CD4-positive, alpha-beta T cell treated with Interleukin-17A for 1 hour (primary cell): ENCODE measurements at places on chromosomes 12 and 14.

DNA sequence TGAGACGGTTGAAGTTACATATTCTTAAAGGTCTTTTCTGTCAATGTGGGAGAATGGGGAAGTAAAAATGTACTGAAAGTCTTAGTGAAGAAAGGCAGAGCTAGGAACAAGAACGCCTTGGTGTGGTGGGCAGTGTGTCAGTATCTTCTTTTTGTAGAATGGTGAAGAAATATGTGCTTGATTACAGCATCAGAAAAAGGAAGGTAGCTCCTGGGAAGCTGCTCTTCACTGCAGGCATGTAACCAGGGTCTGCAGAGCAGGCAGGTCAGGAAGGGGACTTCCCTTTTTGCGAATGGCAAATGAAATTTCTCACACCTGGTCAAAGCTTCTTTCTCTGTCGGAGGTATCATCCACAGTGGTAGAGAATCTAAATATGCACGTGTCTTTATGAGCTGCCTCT is 226.2 kb downstream of the ADAMTS20 start:
- DNase-seq, result no peak

GRCh38 chr14:101826351-101826750 is 64.8 kb downstream of the PPP2R5C start:
- peak; percentile 19 for DNase-seq

- DNase-seq, result no peak
Observed at GRCh38 chr12:58368001-58368400, 426.6 kb downstream of the ATP23 start.

GRCh38 chr14:91330856-91331255 is 86.4 kb upstream of the GPR68 start:
- DNase-seq, result peak; percentile 40

- peak; percentile 30 for DNase-seq
Observed at GRCh38 chr14:98137131-98138025, 1134.6 kb downstream of the BCL11B start.

- no peak for DNase-seq
Observed at GRCh38 chr12:122318607-122319605, 52.6 kb upstream of the VPS33A start.

- no peak for DNase-seq
Observed at GRCh38 chr12:25728056-25728595, 175.0 kb upstream of the LMNTD1 start.

- DNase-seq, result no peak
Observed at GRCh38 chr14:33596211-33597080, 354.4 kb downstream of the EGLN3 start.

- DNase-seq, result no peak
Observed at GRCh38 chr12:131986910-131987309, 37.2 kb downstream of the EP400 start.

GRCh38 chr14:55847766-55848165 is 267.8 kb downstream of the KTN1 start:
- no peak for DNase-seq

GRCh38 chr14:92880351-92880750 is 42.6 kb upstream of the CHGA start:
- DNase-seq, result no peak

DNA sequence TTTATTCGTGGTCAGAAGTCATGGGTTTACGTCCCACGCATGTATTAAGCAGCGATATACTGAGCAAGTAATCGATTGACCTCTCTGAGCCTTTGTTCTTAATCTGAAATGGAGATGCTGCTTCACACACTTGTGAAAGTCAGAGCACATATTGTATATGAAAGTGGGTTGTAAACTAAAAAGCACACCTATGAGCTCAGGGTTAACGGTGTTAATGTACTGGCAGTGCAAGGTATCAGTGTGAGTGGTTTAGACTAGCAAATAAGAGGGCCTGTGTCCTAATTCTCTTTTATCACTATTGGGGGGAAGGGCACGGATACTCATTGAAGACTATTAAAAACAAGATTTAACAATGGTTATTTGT is 676 bp downstream of the MRPL42 start:
- DNase-seq, result no peak

DNA sequence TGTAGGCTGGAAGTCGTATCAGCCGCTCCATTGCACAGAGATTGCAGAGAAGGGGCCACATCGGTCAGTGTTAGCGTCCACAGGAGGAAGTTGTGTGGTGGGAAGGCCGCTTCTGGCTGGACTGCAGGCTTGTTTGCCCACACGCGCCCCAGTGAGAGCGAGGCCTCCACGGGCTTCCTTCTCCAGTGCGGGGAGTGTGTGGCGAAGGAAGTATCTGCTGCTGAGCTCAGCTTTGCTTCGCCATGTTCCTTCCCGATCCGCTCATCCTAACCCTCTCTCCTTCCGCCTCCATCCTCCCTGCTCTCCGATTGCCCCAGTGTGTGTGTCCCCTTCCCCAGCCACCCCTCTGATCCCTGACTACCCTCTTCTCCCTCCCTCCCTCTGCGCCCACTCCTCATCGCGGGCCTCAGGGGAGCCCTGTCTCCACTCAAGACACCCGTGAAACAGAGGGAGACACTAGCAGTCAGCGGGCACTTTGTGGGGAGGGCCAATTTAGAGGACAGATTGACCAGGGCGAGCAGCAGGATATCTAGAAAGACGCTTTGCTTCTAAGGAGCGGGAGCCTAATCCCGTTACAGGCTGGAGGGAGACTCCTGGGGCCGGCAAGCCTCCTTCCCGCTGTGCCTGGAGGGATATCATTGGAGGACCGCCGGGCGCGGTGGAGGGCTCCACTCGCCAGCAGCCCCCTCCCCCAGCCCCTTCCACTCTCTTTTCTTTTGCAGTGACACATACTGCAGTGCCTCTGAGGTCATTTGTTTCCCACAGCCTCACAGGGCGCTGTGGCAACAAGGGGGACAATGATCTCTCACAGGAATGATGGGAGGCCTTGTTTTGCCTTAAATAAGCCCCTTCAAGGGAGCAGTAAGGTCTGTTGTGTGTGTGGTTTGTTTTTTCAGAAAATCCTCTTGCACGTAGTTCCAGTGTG is 428.8 kb downstream of the ZFP36L1 start:
- no peak for DNase-seq

- no peak for DNase-seq
Observed at GRCh38 chr14:23351681-23352505, 794 bp downstream of the SLC22A17 start.

DNA sequence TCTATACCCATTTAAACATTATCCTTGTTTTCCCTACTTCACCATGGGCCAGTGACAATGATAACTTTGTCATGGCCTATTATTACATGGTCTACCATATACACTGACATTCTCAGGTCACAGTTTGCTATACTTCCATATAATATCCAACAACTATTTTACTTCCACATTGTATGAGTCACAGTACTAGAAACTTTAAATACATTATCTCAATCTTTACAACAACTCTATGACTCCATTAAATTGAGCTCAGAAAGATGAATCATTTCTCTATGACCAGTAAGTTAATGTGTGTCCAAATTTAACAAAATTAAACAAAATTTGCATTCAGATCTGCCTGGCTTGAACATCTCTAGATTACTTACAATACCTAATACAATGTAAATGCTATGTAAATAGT is 93.9 kb downstream of the PLEKHG7 start:
- no peak for DNase-seq

GRCh38 chr12:120992989-120993388 is 14.6 kb downstream of the HNF1A start:
- no peak for DNase-seq

DNA sequence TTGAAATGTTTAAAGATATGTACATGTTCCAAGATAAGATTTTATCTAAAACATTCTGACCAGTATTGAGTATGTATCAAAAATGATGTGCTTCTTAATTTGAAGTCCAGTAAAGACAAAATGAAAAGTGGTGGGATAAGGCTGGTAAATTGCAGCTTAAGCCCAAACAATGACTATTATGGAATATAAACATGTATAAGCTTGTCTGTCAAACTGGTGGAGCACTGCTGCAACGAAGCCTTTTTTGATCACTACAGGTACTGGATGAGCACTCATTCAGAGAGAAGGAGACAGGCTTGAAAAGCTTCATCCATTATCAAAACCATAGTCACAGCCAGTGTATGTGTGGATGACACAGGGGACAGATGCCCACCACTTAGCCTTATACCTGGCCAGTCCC is 138.4 kb downstream of the ATP23 start:
- no peak for DNase-seq

DNA sequence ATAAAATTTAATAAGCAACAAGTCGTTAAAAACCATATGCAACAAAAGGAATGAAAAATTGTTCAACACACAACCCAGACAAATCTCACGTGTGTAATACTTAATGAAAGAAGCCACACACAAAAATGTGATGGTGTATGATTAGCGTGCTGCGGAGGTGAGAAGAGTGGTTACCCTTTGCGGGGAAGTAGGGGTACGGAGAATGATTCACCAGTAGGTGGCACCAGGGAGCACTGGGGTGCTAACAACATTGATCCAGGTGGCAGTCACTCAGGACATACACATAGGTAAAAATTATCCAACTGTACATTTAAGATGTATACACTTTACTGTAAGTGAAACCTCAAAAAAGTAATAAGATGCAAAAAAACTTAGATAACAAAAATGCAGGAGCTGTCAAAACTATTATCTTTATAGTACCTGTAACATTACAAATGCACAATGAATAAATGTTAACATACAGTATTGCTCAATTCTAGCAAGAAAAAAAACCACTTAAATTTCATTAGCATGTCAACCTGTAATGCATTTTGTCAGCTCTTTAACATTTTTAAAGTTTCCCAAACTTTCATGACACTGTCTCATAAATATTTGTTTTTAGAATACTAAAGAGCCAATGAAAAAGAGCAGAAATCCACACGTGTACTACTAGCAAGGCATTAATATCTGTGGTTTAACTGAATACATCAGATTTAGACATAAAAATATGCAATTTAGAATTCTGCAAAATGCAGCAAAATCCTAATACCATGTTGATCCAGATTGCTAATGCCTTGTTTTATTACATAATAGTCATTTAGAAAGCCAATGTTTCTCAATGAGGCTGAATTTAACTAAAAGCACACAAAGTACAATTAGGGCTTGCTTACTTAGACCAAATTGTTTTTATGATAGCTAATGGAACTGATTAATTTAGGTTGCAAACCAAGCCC is 46.7 kb downstream of the TMCC3 start:
- DNase-seq, result peak; percentile 67

DNA sequence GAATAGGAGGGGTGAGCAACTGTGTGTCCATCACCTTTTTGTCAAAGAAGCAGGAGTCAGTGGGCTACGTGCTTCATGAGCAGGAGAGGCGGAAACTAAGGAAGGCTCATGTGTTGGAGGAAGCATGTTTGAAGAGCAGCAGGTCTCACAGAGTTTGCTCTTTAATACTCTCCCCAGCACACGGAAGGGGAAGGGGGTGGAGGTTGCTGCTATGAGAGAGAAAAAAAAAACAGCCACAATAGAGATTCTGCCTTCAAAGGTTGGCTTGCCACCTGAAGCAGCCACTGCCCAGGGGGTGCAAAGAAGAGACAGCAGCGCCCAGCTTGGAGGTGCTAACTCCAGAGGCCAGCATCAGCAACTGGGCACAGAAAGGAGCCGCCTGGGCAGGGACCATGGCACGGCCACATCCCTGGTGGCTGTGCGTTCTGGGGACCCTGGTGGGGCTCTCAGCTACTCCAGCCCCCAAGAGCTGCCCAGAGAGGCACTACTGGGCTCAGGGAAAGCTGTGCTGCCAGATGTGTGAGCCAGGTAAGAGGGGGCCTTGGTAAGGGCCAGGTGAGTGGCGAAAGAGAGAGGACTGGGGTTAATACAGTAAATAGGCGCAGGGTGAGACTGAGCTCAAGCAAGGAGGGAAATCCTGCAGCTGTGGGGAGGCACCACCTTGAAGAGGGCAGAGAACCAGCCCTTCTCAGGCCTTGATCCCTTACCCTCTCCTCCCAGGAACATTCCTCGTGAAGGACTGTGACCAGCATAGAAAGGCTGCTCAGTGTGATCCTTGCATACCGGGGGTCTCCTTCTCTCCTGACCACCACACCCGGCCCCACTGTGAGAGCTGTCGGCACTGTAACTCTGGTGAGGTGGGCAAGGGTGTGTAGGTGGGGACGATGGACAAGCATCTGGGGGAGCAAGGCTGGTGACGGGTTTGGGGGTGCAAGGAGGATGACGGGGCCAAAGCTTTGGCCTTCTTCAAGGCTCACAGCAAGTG is at the start of gene CD27:
TSS of gene CD27 (plus strand) at position 252 of the 985 bp plus-strand sequence. CDS start at position 393, 141 bp downstream.
- DNase-seq, result peak; percentile 51

DNA sequence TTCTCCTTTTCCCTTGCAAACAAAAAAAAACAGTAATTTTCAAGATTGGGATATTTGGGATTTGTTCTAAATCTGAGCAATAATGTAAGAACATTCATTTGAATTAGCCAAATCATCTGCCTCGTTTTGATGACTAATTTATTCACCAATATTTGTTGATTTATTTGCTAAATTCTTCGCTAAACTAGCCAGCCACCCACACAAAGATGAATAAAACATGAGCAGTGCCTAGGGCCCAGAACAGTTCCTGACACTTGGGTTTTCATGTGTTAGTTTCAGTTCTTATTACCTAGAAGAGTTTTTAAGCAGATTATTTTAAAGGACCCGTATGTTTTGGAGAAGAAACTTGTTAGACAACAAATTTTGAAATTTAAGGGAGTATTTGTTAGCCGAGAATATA is 1.4 kb downstream of the ETNK1 start:
- peak; percentile 55 for DNase-seq

DNA sequence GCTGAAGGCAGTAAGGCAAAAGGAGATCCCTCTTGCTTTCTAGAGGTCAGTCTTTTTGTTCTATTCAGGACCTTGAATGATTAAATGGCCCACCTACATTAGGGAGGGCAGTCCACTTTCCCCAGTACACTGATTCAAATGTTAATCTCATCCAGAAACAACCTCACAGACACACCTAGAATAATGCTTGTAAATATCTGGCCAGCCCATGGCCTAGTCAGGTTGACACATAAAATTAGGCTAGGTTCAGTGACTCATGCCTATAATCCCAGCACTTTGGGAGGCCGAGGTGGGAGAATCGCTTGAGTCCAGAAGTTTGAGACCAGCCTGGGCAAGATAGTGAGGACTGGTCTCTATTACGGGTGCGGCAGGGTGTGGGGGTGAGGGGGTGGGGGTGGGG is 43.5 kb downstream of the MIPOL1 start:
- no peak for DNase-seq

GRCh38 chr14:71621980-71622605 is 310.1 kb upstream of the RGS6 start:
- DNase-seq, result no peak

GRCh38 chr14:64734990-64735389 is 30.8 kb downstream of the PLEKHG3 start:
- peak; percentile 16 for DNase-seq

DNA sequence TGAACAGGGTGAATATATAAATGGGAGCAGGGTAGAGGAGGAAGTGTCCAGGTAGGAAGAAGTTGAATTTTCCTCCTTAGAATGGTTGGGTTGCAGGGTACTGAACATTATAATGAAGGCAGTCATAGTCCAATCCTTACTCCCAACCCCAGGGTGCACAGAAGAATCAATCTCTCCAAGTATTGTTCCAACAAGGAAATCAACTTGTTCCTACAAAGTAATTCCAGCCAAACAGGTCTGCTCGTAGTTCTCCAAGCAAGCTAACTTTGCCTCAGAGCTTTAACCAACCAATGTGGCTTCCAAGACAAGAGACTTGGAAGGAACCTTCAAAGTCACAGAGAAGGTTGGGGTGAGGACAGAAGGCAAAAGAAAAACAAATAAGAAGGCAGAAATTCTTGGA is 527.2 kb downstream of the MED13L start:
- no peak for DNase-seq
